ENCODE measurements at places on chromosomes 1 and 21. TPM values are rescaled to one million over a fixed set of nuclear protein-coding genes. Genes with fewer than 3 reads are reported as not detected.

Gene TEDDM1
- not detected for total RNA-seq

DNA sequence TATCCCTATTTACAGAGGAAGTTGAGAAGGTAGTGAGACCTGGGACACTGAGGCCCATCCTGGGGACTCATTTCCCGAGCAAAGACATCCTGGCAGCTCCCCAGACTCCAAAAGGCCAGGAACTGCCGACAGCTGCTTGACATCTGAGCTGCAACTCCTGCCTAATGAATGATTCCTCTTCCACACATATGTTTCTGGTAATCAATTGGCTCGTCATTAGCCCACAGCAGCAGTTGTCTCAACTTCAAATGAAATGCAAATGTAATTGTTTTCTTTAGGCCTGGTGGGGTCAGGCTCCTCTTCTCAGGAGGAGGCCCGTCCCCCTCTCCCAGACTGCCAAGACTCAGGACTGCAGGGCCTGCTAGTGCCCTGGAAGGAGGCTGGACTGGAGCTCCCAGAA lies 61.8 kb upstream of the DISP3 start:
- DNase-seq: no peak

DNA sequence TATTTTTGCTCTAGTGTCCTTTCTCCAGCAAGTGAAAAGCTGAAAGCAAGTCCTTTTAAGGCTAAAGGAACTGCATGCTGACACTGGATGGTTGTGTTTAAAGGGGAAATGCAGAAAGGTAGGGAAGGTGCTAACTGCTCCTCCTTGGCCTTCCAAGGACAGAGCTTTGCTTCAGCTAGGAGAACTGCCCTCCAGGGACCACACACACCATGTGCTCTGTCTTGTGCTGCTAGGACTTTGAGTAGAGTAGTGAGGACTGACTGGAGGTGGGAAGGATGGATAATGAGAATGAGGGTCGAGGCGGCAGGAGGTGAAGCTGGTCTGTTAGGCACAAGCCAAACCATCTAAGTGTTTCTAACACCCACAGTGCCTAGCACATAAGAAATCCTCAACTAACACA lies 77.9 kb downstream of the WDR3 start:
- no peak for DNase-seq

- DNase-seq: peak; percentile 74
Observed at GRCh38 chr1:231584117-231584516, 42.5 kb upstream of the DISC1 start.

- no peak for DNase-seq
Observed at GRCh38 chr1:202725526-202725925, 15.3 kb upstream of the SYT2 start.

Gene CYYR1
- total RNA-seq: not detected

DNA sequence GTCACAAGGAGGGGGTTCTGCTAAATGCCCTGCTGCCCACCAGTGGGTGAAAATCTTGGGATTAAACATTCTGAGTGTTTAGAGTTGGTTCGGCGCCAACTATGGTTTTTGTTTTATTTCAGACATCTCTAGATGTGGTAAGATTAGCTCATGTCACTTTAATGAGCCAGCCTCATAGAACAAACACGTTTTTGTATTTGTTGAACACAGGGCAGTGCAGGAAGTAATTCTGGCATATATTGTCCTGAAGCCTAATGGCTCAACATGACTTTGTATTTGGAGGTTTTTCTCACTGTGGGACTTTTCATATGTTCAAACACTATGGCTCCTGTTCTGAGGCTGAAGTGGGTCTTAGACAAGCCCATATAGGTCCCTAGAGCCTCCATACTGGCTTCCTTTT lies 107.8 kb downstream of the NGF start:
- no peak for DNase-seq

- no peak for DNase-seq
Observed at GRCh38 chr1:115343200-115343737, 5.2 kb upstream of the NGF start.

DNA sequence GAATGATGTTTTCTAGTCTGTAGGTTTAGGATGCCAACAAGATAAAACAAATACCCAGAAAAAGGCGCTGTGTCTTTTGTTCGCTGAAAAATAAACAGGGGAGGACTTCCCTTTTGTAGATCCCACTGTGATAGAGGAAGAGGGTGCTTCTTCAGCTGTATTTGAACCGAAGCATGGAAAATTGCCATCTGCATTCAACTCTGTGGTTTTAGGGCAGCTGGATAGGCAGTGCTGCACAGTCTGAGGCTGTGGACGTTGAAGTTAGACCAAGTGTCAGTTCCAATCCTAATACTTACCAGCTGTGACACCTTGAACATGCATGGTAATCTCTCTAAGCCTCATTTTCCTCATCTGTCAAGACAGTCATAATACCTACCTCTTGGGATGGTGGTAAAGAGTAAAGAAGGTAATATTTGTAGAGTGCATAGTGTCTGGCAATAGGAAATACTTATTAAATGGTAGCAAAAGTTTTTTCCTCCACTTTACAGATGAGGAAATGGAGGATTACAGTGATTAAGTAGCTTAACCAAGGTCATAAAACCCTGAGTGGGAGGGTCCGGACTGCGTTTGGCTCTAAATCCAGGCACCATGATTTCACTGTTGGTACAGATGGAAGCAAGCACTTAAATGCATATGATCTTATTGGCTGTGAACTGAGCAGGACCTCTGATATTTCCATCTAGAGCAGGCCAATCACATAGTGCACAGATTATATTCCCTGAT lies 48.5 kb downstream of the UTP25 start:
- no peak for DNase-seq

DNA sequence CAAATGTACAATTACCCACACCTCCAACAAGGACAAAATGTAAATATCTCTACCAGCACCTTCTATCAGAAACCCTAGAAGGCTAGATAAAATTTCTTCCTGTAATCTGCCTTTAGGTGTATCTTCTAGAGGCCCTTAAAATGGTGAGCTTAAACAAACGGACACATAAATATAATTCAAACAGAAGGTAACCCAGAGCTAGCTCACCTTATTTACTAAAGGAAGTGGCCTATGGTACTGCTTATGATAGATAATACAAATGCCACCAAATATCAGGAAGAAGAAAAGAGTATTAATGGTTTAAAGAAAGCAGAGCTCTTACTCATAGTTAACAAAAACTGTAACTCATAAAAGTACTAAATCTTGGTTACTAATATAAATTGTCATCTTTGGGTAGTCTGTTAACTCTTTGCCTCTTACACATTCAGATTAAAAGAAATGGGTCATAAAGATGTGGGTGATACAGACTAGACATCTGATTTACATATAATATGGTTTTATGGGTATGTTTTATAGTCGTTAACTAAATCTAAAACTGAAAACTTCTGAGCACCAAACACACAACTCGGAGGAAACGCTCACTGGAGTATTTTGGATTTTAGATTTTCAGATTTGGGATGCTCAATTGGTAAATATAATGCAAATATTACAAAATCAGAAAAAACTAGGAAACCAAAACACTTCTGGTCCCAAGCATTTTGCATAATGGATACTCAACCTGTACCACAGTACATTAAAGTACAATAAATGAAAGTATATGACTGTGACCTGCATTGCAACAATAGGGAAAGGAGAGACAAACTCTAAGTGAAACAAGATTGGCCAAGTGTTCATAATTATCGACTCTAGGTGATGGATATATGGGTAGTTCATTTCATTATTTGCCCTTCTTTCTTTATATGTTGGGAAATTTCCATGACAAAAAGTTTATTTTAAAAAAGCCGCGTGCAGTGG lies 23.2 kb downstream of the TRIT1 start:
- no peak for DNase-seq

DNA sequence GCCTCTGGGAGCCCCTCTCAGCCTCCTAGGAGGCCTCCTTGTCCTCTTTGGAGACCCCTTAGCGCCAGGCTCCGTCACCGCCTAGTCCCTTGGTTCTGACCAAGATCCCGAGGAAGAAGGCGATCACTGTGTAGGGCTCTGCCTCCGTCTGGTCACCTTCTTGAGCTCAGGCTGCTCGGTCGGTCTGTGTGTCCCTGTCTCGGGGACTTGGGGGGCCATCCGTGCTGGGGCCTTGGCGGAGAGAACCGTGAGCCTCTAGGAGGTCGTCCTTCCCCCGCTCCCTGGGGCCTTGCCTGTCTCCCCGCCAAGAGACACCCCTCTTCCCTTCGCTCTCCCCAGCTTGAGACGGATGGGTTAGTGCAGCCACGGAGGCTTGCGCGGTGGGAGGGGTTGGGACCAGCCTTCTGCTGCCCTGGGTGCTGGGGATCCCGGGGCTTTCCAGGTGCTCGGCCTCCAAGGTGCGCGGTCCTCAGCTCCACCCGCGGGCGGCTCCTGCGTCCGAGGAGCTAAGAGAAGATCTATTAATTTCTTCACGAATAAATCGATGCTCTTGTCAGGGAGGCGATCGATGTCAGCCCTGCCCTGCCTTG lies 701 bp upstream of the INSRR start:
- no peak for DNase-seq

Gene CTSK
- total RNA-seq: 3.4 TPM

Gene ARHGAP29
- total RNA-seq: 14.1 TPM

DNA sequence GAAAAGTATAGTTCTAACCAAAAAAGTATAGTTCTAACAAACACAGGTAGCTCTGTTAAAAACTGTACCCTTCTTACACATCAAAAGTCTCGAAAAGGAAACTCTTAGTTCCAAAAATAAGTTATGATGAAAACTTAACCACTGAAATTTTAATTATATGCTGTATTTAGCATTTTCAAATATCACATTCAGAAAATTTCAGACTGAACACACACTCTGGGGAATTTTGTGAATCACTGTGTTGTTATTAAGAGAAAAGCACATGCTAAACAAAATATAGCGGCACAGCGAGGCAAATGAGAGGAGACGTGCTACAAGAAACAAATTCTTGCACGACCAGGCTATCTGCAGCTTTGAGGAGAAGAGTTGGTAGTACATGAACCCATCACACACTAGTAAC lies 30.4 kb downstream of the VAV3 start:
- no peak for DNase-seq

DNA sequence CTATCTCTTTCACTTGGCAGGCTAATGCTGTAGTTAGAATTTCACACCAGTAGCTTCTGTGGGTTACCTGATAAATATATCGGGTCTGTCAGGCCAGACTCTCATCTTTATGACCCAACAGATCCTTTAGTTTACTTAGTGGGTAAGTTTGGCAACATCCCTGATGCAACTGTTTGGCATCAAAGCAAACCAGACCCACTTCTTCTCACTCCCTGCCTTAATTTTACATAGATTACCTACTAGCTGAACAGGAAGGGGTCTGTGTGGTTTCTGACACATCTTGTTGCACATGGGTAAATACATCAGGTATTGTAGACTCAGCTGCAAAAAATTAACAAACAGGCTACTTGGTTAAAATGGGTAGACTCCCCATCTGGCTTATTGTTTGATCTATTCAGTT lies 3.2 kb upstream of the GUK1 start:
- DNase-seq: no peak

GRCh38 chr1:231734417-231734816 lies 107.8 kb downstream of the DISC1 start:
- DNase-seq: no peak

GRCh38 chr21:33964706-33965325 lies 49.2 kb upstream of the ATP5PO start:
- DNase-seq: peak; percentile 66

Gene BRDT
- total RNA-seq: not detected

DNA sequence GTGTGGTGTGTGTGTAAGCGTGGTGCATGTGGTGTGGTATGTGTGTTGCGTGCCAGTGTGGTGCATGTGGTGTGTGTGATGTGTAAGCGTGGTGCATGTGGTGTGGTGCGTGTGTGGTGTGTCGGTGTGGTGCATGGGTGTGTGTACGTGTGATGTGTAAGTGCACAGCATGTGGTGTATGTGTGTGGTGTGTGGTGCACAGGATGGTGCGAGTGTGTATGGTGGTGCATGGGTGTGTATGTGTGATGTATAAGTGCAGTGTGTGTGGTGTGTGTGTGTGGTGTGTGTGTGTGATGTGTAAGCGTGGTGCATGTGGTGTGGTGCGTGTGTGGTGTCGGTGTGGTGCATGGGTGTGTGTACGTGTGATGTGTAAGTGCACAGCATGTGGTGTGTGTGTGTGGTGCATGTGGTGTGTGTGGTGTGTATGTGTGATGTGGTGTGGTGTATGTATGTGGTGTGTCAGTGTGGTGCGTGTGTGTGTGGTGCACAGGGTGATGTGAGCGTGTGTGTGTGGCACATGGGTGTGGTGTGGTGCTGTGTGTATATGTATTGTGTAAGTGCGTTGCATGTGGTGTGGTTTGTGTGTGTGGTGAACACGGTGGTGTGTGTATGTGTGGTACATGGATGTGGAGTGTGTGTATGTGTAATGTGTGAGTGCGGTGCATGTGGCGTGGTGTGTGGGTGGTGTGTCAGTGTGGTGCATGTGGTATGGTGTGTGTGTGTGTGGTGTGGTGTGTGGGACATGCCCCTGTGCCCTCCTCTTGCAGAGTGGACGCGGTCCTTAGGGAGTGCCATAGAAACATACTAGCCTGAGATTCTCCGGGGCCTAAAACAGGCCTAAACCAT lies 1.1 kb upstream of the C2CD2 start:
- no peak for DNase-seq

- DNase-seq: no peak
Observed at GRCh38 chr1:233904633-233905415, at the start of gene SLC35F3. Gene SLC35F3 (plus strand): TSS chr1:233904676.

GRCh38 chr21:39314143-39315027 lies 953 bp upstream of the BRWD1 start:
- peak; percentile 73 for DNase-seq

GRCh38 chr1:26548841-26549240 lies 19.3 kb downstream of the RPS6KA1 start:
- no peak for DNase-seq

DNA sequence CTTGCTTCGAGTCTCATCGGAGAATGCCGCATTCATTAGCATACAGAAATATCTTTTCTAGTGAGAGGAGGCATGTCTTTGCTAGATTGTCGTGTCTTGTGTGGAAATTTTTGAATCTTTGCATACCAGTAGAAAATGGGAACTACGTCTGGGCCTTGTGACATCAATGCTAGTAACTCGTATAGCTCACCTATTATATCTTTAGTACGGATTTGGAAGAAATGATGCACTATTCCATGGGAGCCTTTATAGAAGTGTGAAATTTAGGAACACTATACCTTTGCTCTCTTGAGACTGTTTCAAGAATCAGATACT lies 835 bp downstream of the UHMK1 start:
- DNase-seq: no peak

GRCh38 chr1:92709738-92710137 lies 75.2 kb downstream of the EVI5 start:
- DNase-seq: peak; percentile 50

GRCh38 chr1:173014160-173014559 lies 36.6 kb downstream of the TNFSF18 start:
- DNase-seq: no peak

DNA sequence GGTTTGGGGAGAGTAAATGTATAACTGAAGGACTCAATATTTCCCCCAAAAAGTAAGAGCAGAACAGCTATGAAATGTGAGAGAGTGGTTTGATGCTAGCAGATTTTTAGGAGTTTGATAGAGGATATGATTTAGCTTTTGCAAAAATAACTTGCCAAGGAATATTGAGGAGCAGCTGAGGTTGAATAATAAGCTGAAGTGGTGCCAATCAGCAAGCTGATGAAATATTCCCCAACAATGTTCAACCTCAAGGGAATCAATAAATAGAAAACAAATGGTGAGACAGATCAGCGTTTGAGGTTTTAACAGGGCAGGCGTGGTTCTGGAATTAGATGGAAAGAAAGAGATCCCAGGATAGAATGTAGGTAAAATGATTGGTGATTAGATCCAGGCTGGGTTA lies 413.4 kb upstream of the ADAMTS5 start:
- no peak for DNase-seq
